ENCODE measurements at places on chromosomes 7 and 10.

DNA sequence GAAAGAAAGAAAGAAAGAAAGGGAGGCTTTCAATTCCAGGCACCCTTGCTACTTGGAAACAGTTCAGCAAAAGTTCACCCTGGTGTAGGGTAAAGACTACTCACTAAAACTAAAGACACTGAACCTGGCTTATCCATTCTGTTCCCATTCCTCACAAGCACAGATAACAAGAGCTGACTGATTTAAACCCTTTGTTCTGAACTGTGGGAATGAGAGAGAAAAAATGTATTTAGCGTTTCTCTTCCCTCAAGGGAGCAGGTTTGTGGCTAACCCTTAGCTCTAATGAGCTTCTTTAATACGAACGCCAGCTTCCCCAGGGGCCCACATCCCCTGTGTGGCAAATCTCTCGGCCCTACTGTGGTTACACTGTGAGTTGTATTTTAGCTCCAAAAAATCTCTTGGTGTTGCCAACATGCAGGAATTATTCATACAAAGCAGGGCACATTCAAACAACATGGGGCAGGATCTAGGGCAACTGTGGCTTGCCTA is 23.3 kb downstream of the PRTFDC1 start:
- no peak for DNase-seq

DNA sequence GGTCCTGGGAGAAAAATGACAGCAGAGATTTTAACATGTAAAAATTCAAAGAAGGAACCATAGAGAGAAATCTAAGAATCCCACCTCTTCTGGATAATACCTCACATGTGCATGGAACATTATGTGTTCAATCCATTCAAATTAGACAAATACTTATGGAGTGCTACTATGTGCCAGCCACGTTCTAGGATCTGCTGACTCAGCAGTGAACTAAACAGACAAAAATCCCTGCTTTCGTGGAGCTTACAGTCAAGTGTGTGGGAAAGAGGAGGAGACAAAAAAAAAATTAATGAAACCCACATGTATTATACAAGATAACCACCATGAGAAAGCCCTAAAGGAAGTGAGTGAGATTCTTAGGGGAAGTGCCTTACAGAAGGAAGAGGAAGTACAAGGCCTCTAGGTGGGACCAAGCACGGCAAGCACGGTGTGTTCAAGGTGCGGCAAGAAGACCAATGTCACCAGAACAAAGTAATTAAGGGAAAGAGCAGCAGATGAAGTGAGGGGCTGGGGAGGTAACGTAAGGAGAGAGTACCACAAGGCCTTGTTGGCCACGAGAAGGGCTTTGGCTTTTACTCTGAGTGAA is 71.0 kb downstream of the SLC25A13 start:
- DNase-seq, result no peak

DNA sequence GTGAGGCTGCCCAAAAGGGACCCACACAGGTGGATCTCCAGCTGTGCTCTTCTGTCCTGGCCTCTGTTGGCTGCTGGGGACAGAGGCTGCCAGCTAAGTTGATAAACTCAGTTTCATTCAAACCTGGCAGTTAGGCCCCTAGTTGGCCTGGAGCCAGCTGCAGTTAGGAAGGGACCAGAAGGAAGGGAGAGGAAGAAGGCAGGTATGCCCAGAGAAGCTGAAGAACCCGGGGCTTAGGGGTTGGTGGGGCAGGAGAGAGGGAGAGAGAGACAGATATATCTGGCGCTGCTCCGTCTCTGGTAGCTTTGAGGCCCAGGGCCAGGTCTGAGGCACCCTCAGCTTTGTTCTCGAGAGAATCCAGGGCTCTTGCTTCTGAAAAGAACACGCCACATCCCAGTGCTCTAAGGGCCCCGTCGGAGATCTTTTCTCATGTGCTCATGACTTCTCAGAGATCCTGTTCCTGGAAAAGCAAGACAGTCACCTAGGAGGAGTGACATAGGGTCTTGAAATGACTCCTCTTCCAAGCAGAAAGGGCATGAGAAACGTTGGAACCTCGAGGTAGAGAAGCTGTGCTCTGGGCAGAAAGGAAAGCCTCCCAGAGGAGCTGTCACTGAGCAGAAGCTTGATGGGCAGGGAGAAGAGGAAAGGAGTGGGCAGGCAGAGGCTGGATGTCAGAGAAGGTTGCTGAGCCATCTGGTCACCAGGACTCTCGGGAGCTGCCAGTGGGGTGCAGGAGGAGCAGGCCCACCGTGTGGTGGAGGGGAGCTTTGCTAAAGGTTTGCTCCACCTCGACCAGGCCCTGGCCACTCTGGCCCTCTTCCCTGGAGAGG is 153.6 kb downstream of the ARHGAP21 start:
- DNase-seq, result no peak

DNA sequence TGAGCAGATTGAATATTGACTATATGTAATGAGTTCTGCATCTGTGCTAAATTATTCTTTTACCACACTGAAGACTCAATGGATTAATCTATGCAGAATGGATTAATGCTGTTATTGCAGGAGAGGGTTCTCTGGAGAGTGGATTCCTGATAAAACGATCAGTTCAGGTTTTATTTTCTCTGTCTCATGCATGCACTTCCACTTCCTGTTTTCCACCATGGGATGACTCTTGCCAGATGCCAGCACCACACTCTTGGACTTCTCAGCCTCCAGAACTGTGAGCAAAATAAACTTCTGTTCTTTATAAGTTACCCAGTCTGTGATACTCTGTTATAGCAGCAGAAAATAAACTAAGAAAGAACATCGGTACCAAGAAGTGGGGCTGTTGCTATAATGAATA is 207.5 kb downstream of the KCND2 start:
- no peak for DNase-seq
